ENCODE measurements at places on chromosomes 13 and 19.

DNA sequence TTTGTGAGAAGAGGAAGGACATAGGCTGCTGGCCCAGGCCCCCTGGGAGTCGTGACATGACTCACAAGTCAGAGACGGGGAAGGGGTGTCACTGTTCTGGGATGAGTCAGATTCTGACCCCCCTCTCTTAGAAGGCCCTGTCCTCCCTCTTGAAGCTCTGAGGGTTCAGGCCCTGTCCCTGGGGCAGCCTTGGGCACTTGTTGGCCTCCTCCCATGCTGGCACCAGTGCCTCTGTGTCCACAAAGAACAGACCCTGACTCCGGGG lies 2.7 kb upstream of the CEACAM7 start:
- DNase-seq: no peak

DNA sequence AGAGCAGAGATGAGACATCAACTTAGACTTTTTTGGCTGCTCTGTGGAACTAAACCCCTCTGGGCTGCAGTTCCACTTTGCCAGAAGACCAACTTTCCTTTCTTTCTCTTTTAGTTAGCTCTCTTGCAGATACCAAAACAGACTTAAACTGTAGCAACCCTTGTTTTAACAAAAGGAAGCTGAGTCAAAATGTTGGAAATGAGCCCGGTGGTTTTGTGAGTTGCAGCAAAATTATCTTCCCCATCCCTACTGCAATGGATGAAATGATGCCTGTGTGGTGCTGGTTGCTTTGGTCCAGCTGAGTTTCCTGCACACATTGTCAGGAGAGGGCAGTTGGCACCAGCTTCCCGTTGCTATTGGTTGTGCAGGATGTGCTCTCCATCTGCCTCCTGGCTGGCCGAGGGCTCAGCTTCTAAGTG lies 115.3 kb downstream of the LRCH1 start:
- peak; percentile 92 for DNase-seq

DNA sequence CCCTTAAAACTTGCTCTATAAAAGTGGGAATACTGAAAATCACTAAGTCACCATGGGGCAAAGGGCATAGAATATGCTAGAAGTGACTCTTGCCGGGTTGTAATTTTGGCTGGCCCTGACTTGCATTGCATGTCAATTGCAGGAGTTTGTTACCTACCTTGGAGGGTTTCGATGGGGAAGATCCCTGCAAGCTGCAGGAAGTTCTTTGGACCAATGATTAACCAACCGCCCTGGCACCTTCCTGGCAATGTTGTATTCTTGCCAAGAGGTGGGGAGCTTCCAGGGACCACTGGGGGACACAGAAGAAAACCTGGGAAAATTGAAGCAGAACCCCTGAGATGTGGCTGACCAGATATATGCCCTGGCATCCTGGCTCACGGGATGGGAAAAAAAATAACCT lies 235.8 kb downstream of the B3GLCT start:
- no peak for DNase-seq

DNA sequence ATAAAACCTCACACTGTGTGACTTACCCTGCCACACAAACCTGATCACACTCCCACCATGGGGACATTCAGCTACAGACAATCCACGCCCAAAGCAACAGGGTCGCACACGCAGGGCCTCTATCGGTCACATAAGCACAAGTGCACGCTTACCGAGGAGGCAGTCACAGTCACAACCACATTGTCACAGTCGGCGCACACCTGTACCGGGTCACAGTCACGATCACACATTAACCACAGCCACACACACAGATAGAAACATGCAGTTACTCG lies 579 bp downstream of the ZNF566 start:
- DNase-seq: no peak

DNA sequence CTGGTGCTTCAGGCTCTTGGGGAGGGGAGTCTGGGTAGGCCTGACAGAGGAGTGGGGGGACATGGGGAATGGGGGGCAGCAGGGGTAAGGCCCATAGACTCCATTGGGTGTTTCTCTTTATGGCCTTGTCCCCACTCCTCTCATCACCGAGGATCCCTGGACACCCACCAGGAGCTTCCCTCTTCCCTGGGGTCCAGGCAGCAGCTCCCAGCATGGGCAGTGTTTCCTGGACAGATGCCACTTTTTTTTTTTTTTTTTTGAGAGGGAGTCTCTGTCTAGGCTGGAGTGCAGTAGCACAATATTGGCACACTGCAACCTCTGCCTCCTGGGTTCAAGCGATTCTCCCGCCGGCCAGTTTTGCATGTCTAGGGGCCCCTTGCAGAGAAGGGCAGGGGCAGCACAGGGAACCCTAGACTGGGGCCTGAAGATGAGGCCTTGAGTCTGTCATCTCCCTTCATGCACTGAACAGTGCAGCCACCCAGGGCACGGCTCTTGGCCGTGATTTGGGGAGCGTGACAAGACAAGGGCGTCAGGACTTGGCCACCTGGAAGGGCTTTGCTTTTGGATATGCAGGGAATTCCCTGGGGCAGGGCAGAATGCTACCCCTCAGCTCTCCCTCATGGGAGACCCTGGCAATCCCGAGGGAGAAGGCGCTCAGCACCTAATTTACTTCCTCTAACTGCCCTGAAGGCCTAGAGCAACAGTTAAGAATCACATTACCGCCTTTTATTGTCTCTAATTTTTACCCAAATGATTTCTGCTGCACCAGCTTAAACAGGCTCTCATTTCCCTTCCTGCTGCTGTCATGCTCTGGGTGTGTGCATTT lies 213.9 kb upstream of the ZNF536 start:
- no peak for DNase-seq

- peak; percentile 82 for DNase-seq
These were observed 1.5 kb upstream of the HCN2 start for GRCh38 chr19:588093-588740.

- DNase-seq: peak; percentile 72
These were observed 279.8 kb downstream of the DNAJC15 start for GRCh38 chr13:43303033-43303729.

DNA sequence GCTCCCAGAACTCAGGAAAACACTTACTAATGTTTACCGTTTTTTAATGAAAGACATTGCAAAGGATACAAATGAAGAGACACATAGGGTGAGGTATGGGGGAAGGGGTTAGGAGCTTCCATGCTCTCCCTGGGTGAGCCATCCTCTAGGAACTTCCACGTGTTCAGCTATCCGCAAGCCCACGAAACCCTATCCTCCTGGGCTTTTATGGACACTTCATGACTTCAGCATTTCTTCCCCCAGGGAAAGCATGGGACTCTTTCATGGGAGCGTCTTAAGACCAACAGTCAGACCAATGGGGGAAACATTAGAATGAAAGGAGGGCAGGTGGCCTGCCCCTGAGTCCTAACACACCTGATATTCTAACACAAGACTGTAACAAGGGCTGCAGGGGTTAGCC lies 6.6 kb upstream of the ESD start:
- peak; percentile 77 for DNase-seq

DNA sequence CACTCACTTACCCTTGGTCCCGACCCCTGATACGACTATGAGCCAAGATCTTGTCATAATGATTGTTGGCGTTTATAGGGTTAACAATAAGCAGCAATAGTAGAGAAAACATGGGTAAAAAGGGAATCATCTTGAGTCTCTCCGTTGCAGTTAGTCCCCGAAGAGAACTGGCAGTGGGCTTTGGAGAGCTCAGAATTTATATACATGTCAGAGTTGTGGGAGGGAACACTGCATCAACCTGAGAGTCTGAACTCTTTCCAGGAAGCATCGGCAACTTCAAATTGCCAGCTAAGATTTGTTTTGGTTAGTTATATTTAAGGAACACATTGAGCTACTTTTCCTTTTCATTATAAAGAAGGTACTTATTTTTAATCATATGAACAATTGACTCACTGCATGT lies at the start of gene POSTN:
Gene POSTN, minus strand, starts transcription at position 172 of the 400 bp plus-strand sequence. Its CDS starts 42 bp downstream, at position 130.
- peak; percentile 79 for DNase-seq

GRCh38 chr19:7063764-7064418 lies 5.4 kb upstream of the MBD3L3 start:
- no peak for DNase-seq

DNA sequence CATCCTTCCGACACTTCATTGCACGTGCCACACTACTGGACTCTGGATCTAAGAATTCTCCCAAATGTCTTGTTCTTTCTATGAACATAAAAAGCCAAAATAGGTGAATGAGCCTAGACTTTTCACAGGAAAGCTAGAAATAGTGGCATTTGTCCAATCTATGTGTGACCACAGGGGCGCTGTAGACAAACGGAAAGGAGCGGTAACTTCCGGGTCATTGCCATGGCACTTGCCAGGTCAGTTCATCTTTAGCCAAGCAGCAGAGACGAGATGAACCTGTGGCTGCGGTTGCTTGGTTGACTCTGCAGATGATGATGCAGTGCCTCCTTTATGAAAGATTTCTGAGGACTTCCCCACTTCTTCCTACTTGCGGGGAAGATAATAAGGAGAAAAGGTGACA lies 65.6 kb downstream of the ADGRE1 start:
- DNase-seq: no peak

DNA sequence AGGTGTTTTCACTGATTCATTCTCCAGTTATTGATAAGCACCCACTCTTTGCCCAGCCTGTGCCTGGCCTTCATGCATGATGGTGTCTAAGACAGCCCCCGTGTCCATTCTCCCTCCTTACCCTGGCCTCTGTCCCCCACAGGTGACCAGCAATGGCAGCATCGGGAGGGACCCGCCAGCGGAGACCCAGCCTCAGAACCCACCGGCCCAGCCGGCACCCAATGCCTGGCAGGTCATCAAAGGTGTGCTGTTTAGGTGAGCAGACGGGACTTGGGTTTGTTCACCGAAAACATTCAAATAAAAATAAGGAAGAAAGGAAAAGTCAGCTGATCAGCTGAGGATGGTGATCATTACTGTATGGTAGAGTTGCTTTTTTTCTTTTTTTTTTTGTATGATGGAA lies 6.6 kb downstream of the CLPTM1 start:
- no peak for DNase-seq

- no peak for DNase-seq
These were observed 18.6 kb downstream of the PHLDB3 start for GRCh38 chr19:43485951-43486350.

DNA sequence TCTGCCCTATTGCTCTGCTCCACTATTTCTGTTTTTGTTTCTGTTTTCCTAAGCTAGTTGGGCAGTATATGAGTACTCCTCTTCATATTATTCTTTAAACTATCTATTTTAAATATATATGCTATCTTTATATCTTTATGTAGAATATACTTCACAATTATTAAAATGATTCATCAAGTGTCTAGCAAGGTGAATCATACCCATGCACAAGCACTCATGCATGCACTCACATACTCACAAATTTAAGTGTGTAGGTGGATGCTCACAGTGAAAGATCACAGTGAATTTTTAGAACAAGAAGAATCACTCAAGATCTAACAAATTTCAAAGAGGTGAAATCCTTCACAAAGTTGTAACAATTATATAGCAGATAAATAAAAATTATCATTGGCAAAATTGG lies 435.6 kb upstream of the SLITRK5 start:
- no peak for DNase-seq

DNA sequence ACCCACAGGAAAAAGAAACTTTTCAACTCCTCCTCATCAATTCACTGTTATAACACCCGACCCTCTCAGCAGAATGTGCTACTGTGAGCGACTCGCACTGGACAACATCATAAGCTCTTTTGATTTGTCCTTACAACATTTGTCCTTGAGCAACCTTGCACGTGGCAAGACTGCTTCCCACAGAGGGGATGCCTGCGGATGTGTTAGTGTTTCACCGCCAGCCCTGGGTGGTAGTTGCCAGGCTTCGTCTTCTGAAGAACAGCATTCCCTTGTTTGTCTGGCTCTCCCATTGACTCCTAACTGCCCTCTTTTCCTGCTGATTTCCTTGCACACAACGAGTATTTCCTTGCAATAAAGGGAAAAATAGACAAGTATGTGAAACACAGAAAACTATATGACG lies 111.4 kb upstream of the SLC7A1 start:
- no peak for DNase-seq

DNA sequence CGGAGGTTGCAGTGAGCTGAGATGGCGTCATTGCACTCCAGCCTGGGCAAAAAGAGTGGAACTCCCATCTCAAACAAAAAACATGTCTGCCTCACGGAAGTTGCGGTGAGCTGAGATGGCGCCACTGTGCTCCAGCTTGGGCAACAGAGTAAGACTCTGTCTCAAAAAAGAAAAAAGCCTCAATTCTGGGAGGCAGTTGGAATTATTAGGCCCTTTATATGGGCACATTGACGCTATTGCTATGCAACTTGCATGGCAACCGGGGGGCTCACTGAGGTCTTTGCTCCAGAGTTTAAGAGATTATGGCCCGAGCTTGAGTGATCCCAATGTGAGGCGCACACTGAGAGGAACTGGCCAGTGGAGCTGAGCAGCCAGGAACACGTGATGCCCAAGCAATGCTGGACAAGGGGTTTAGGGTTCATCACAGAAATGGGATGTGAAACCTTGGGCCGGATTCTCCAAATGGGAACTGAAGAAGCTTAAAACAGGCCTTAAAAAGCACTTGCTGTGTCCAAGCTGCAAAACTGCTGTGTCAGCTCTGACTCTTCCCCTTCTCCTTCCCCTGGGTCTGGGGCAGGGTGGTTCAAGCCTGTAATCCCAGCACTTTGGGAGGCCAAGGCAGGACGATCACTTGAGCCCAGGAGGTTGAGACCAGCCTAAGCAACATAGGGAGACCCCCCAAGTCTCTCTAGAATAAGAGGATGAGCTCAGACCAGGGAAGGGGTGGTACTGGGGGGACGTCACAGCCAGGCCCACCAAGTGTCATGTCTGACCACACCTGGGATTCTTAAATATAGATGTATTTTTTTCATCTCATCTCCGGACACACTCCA lies 2.5 kb downstream of the FTL start:
- peak; percentile 37 for DNase-seq

GRCh38 chr13:70324519-70324918 lies 216.3 kb upstream of the KLHL1 start:
- no peak for DNase-seq

GRCh38 chr13:93230261-93230855 lies 3.8 kb downstream of the GPC6 start:
- peak; percentile 89 for DNase-seq

- DNase-seq: peak; percentile 56
These were observed 21.5 kb upstream of the SGCG start for GRCh38 chr13:23159205-23159759.

DNA sequence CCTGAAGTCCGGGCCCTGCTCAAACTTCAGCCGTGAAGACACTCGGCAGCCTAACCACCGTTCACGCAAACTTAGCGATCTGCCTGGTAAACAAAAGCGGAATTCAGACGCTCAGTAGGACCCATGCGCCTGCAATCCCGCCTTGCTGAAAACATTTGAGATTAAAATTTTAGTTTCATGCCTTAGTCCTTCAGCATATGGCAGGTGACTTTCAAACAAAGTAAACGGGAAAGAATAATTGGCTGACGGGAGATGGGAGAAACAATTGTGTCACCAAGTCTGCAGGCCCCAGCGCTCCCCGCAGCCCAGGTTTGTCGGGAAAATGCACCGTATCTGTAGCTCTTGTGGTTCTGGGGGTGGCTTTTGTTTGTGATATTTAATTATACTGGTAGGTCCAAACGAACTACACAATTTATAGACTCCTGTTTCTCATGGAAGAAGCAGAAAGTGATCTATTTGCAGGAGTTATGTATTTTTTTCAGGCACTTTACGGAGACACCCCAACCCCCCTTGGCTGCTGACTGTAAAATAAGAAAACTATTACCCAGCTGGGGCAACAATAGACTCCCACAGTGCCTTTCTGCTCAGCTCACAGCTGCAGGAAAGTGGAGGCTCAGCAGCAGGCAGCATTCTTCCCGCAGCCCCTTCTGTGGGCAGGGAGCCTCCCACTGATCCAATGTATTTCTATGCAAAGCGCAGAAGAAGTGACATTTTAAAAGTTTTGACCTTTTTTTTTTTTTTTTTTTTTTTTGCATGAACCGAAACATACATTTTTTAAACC lies 94.8 kb downstream of the SOX1 start:
- DNase-seq: no peak
